ENCODE measurements at places on chromosomes 7 and 10.

GRCh38 chr10:128411643-128412042 lies 285.4 kb upstream of the MKI67 start:
- DNase-seq: no peak

DNA sequence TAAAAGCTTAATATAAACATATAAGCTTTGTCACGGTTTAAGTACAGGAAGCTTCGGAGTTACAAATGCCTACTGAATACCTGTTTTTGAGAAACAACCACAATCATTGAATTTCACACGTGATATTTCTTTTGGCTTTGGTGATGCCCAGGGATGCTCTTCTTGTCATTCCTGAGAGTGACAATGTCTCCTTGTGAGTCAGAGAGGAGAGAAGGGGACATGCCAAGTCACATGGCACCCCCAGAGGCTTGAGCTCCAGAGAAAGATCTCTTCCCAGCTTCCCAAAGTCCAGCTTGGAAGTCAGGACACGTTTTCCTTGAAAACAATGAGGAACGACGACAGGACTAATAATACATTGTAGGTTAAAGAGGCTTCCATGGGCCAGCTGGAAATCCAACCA lies 242.4 kb downstream of the ARHGAP21 start:
- no peak for DNase-seq

GRCh38 chr10:62817766-62818425 lies 1.7 kb upstream of the EGR2 start:
- peak; percentile 76 for DNase-seq

DNA sequence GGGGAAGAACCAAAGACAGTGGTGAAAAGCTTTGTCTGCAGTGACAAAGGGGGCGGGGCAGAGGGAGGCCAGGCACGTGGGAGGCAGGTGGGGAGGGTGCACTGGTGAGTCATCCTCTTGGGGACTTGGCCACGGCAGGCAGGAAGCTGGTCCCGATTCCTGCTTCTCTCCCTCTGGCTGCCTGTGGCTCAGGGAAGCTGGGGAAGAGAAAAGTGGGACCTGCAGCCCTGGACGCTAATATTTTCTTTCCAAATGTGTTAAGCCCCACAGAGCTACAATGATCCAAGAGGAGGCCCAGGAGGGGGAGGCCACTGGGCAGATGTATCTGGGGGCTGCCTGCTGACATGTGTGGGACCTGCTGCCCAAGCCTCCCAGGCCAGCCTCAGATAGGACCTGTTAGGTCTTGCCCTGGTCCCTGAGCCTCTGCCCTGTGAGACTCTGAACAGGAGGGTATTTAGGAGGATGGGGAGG lies 231.8 kb downstream of the KCNMA1 start:
- peak; percentile 65 for DNase-seq

- DNase-seq: no peak
Measured at GRCh38 chr10:279655-280054, 144.4 kb downstream of the ZMYND11 start.

DNA sequence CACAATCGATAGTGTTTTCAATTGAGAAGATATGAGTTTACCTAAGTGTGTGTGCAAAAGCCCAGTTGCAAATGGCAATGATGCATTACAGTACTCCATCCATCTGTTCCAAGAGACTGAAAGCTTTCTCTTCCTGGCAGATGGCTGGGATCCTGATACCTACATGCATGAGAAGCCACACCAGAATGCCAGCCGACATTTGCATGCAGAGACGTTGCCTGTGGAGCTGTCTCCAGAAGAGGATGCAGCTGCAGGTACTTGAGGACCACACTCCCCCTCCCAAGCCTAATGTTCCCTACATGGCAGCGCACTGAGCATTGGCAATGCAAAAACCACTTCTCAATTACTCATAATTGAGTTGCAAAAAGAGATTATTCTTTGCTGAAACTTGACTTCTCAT lies 332.1 kb downstream of the WDR11 start:
- no peak for DNase-seq

DNA sequence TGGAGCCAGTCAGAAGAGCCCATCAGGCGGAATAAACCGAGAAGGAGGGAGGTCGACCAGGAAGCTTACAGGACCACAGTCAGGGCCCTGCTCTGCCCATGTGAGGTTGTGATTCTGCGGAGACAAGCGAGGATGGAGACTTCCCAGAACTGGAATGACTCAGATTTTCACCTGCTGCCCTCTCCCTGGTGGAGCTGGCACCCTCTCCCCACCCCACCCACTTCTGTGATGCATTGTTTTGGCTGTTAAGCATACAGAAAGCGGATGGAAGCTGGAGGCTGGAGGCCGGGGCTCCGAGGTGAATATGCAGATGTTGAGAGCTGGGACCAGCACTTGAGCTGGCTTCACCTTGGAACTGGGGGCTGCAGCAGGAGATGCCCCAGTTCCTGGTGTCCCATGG lies 57.4 kb downstream of the NPTX2 start:
- no peak for DNase-seq

GRCh38 chr10:102856758-102857424 lies 2.8 kb downstream of the BORCS7 start:
- DNase-seq: no peak

GRCh38 chr10:88121361-88121760 lies 257.9 kb downstream of the PTEN start:
- no peak for DNase-seq

All from HEK293T (cell line).